ENCODE measurements at places on chromosomes 2 and 18.

DNA sequence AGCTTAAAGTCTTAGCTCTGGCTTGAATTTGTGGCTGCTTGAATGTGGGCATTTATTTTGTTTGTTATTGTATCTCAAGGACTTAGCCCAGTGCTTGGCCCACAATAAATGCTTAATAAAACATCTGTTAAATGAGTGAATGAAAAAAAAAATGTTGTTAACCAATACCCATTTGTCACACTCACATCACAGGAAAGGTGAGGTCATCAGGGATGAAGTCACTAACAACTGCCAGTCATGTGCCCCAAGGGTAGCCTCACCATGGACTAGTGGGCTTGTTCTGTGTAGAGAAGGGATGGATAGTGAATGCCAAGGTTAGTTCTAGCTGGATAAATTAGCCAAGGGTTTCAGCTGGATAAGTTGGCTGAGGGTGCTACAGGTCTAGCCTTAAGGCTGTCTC lies 3.0 kb downstream of the NRBP1 start:
- DNase-seq: no peak

DNA sequence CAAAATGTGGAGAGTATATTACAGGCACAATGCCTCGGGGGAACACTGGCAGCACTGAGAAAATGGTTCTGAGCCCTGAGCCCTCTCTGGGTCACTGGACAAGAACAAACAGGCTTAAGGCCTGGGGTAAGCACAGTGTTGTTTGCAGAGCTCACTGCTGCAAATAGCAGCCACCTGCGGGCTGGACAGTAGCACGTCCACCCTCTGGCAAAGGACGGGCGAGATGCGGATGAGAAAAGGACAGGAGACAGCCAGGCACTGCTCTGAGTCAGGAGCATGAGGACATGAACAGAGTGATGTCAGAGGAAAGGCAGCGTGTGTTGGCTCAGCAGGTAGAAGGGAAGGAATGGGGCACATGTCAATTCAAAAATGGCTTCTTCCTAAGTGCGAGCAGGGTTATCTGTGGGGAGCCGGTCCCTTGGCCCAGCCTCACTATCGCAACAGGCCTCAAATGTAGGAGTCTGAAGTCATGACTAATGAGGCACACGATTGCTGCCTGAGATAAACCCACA lies 25.9 kb upstream of the NEB start:
- DNase-seq: no peak

- no peak for DNase-seq
These were observed 46.9 kb downstream of the PSMD14 start for GRCh38 chr2:161355106-161355505.

- DNase-seq: no peak
These were observed 181.8 kb downstream of the AGPS start for GRCh38 chr2:177574356-177574755.

DNA sequence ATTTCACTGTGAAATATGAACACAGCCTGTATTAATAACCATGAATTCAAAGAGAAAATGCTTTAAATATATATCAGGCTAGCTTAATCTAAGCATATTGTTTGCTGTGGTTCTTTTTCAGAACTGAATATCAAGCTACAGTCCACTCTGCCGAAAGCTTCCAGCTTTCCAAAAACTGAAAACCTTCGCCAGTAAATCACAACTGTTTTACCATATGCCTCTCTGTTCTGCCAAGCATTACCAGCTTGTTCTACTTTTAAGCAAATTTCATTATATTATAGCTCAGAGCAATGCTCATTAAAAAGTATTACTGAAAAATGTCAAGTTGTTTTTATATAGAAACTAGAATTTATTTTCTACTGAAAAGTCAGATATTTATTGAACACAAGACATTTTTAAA lies 277.4 kb downstream of the NRXN1 start:
- DNase-seq: no peak

- DNase-seq: no peak
These were observed 244.6 kb upstream of the RND3 start for GRCh38 chr2:150732064-150732463.

- no peak for DNase-seq
These were observed 7.7 kb downstream of the DNMT3A start for GRCh38 chr2:25333981-25334380.

DNA sequence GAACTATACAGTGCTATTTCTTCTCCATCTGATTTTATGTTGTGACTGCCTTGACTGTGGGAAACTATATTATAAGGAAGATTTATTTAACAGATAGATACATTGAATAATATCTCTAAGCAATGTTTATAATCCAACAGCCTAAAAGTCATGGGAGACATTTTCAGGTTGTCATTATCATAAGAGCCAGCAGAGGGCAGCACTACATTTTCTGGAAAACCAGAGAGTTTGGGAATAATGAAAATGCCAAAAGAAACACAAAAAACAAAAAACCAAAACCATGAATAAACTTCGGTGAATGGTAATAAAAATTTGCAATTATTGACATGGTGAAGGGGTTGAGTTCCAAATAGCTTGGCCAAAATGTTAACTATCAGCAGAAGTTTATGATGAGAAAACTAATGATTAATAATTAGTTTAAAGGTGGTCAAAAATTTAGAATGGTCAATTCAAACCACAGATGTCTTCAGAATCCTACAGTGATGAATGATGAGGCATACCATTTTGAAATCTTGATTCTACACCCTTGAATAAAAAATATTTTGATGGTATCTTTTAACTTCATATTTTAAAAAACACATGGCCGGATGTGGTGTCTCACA lies 4.7 kb downstream of the EEF1B2 start:
- DNase-seq: peak; percentile 78

Measured in midbrain (tissue), 1 donor.